IPS DF 6.9 (cell line): ENCODE measurements at places on chromosomes 5 and 9.

- no peak for DNase-seq
Measured at GRCh38 chr5:167361795-167362194, 929.6 kb upstream of the WWC1 start.

- DNase-seq: no peak
Measured at GRCh38 chr5:124572971-124573370, 173.5 kb downstream of the ZNF608 start.

DNA sequence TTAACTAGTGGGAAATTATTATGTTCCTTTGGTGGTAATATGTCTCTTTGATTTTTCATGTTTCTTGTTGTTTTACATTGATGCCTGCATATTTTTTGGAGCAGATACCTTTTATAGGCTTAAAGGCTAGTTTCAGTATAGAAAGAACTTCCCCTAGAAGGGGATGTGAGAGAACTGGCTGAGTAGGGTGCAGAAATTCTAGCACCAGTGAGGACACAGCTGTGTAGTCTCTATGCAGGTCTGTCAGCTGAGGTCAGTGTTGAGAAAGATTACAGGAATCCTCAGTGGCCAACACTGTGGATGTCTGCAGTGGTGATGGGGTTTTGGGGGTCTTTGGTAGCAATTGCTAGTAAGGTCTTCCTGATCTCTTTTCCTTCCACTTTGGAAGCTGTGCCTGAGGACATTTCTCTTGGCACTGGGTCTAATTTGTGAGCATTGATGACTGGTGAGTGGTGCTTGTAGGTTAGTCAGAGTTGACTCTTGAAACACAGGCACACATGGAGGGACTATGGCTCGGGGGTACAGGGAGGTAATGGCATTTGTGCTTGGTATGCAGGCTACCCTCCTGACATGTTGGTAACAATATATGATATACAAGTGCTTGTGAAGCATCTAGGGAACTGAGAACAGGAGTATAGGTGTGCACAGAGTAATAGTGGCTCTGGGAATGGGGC lies 221.4 kb downstream of the SPATA31D1 start:
- no peak for DNase-seq

- no peak for DNase-seq
Measured at GRCh38 chr5:1792842-1793266, 6.8 kb downstream of the MRPL36 start.

DNA sequence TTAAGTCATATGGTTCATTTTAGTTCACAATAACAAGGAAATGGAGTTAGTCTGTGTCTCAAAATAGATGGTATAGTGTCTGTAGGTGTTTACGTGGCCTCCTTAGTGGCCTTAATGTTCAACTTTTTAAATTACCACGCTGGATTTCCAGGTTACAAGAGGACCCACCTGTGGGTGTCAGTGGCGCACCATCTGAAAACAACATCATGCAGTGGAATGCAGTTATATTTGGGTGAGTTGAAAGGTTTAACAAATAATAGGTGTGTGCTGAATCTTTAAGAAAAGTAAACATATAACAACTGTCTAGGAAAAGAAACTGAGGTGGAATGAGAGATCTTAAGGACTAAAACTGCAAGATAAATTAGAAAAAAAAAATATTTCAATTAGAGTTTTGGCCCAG lies 2.9 kb downstream of the UBE2B start:
- no peak for DNase-seq

GRCh38 chr5:33806738-33807442 lies 84.9 kb downstream of the ADAMTS12 start:
- no peak for DNase-seq

DNA sequence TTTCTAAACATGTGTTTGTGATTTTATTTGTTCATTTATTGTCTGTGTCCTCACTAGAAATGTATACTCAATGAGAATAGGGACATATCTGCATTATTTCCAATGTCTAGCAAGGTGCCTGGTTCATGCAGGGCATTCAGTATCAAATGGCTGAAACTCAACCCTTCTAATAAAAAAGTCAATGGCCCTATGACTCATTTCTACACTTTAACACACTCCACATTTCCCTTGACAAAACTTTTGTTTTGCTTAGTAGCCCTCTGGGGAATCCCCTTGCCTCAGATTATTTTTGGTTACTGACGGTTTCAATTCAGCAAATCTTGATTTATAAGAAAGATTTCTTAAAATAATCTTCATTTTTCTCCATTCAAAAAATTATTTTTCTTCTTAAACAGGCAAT lies 206.0 kb upstream of the DMRTA1 start:
- DNase-seq: no peak

GRCh38 chr5:131545845-131546244 lies 89.2 kb downstream of the RAPGEF6 start:
- DNase-seq: no peak

DNA sequence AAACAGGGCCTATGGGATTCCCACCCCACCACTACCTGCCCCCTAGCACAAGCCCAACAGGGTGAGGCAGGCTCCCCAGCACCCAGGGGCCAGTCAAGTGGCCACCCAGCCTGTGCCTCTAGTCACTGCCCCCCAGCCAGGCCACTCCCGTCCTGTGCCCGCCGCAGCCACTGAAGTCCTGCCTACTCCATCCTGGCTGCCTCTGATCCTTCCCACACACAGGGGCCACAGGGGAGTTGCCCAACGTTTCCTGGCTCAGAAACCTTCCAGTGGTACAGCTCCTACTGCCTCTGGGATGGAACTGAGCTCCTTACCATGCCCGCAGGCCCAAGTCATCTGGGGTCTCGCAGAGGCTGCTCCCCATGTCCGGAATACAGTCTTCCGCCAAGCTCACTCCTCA lies 70.2 kb upstream of the STXBP1 start:
- no peak for DNase-seq

DNA sequence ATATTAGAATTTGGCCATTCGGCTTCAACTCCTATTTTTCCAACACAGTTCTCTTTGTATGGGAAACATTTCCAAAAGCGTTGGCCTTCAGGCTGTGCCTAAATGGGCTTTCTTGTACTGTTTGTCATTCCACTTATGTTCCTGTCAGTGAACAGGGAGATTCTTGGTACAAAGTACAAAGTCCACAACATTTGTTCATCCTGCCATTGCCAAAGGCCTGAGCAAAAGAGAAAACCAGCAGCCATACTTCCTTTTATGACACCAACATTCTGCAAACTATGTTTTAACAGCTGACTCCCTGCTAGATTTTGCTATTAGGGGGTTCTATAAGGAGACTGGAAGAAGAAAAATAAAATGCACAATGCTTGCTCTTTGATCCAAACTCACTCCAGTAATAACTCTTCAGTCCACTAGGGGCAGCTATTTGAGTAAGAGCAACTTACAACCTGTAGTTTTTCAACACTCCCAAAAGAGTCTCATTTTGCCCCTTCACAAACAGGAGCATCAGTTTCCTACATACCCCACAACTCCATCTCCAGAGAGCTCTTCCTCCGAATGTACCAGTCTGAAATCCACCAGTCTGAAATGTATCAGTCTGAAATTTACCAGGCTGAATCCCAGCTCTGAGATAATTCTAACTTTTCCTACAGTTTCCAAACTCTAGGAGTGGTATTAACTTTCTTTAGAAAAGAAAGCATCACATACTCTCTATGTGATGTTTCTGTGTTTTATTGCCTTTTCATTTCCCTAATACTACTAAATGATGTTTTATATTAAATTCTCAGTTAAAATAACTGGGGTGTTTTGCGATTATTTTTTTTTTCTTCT lies 693.8 kb downstream of the DNAH5 start:
- no peak for DNase-seq

GRCh38 chr9:121567500-121568342 lies 68.1 kb upstream of the GGTA1 start:
- no peak for DNase-seq
